HT-29 (cell line): ENCODE measurements at places on chromosomes 12 and 14.

- DNase-seq: no peak
Measured at GRCh38 chr12:85693093-85693665, 143.0 kb downstream of the RASSF9 start.

DNA sequence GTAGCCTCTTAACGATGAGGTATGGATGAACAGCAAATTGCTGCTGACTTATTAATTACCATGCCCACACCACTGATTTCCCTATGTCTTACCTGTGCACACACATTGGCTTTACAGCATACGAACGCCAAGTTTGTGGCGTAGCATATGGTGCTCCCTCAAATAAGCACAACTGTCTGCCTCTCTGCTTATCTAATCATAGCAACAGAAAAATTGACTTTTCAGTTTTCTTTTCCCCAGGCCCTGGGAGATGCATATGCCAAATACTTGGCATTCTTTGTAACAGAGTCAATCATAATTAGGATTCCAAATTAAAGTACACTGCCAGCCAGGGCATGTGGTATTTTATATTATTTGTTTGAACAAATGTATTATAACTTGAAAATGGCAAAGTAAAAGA lies 625.5 kb downstream of the DIO2 start:
- no peak for DNase-seq

GRCh38 chr14:78790271-78790670 lies 620.1 kb downstream of the NRXN3 start:
- DNase-seq: no peak

DNA sequence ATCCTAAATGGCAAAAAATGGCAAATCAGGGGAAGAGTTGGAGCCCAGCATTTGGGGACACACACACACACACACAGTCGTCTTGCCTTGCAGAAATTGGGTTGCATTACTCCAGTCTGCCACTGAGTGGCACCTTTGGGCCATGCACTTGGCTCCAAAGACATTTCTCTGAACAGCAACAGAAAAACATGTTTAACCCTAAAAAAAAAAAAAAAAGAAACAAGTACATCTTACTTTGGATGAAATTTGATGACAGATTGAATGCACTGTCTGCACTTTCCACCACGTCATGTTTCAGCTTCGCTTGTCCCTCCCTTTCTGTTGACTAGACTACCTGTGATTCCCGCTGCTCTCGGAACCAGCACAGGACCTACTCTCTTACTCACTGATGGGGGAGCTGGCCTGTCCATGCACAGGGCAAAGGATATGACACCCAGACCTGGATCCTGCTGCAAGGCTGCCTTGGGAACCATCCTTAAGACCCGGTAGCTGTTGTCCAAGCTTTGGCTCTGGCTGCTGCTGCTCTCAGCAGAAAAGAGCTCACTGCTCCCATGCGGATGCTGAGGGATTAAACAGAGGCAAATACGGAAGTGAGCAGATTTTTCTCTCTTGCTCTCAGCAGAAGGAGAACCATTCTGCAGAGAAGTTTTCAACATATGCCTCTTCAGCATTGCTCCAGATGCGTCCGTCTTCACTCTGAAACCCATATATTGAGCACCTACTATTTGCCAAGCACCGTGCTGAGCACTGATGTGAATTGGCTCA lies 376.8 kb downstream of the DPF3 start:
- DNase-seq: peak; percentile 32

DNA sequence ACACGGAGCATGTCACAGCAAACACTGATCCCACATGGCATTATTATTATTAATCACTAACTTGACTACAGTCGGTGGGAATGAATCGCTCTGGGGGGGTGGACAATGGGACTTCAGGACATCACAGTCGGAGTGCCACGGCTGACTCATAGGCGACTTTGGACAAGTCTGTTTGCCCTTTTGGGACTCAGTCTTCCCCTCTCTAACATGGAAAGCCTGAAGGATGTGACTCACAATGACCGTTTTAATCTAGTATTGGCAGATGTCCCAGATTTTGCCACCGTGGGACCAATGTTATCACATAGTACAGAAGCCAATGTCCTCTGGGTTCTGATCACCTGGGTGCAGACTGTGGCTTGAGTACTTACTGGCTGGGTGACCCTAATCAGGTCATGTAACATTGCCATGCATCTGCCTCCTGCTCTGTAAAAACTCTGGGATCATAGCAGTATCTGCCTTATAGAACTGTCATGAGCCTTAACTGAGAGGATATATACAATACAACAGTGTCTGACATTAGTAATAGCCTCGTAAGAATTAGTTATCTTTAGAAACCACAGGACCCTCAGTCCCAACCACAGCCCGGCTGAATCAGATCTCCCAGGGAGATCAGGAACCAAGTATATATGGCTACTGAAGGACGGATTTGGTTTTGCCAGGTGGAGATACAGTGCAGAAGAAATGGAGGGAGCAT lies 362.6 kb downstream of the BCL11B start:
- DNase-seq: peak; percentile 46

- DNase-seq: no peak
Measured at GRCh38 chr14:104299993-104300761, 161.8 kb downstream of the KIF26A start.

- DNase-seq: no peak
Measured at GRCh38 chr12:118446247-118446646, 69.9 kb downstream of the SUDS3 start.

DNA sequence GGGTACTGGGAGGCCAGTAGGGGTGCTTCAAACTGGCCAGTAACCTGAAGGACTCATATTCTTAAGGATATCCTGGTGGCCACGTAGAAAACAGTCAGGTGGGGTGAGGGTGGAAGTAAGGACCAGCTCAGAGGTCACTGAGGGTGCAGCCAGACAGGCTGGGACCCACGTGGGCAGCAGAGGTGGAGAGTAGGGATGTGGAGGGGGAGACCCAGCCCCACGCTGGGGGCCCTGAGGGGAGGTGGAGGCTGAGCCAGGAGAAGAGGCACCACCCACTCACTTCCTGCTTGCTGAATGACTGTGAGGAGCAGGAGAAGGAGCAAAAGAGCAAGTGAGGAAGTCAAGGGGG lies 12.6 kb upstream of the SERPINA3 start:
- DNase-seq: no peak

- DNase-seq: peak; percentile 16
Measured at GRCh38 chr12:75658901-75659823, 147.8 kb upstream of the KRR1 start.

DNA sequence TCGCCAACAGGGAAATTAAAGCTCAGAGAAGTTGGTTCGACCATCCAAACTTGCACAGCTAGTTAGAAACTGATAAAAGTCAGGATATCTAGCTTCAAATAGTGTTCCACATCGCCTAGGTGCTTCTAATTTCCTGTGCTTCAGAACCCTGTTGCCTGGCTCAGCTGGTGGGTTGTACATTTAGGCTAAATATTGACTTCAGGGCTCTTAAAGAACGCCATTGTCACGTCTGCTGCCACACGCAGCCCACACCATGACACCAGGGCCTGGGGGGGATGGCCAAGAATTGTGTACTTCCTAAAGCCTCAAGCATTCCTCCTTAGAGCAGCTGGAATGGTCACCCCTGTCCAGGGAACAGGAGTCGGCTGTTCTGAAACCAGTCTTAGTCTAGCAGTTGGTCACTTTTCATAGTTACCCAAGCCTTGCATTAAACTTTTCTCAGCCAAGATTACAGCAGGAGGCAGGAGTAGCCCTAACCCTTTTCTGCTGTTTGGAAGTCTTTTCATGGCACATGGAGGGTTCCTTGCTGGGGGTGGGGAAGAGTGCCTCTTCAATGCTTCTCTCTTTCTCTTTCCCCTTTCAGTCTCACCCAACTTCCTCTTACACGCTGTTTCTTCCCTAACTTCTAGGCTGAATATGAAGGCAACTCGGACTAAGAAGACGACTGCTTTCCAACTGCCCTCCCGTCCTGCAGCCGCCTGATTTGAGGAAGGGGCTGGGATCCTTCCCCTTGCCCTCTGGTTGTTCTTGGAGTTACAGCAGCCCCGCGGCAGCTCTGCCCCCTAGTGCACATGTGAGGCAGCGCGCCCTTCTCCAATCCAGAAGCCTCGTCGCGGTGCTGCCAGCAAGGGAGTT lies 17.1 kb downstream of the FOS start:
- peak; percentile 73 for DNase-seq

- DNase-seq: no peak
Measured at GRCh38 chr12:120835657-120836056, 68.5 kb downstream of the SPPL3 start.

DNA sequence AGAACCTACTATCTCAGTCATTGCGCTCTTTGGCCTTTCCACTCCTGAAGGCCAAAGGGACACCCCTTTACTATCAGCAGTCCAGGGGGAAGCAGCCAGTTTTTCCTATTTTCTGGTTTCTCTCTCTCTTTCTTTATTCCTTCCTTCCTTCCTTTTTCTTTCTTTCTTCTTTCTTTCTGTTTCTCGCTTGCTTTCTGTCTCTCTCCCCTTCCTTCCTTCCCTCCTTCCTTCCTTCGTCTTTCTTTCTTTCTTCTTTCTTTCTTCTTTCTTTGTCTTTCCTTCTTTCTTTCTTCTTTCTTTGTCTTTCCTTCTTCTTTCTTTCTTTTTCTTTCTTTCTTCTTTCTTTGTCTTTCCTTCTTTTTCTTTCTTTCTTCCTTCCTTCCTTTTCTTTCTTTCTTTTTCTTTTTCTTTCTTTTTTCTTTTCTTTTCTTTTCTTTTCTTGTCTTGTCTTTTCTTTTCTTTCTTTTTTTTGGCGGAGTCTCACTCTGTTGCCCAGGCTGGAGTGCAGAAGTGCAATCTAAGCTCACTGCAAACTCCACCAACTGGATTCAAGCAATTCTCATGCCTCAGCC lies 64.9 kb upstream of the OTX2 start:
- DNase-seq: no peak

GRCh38 chr12:49212572-49212971 lies 23.7 kb upstream of the TUBA1A start:
- DNase-seq: no peak

DNA sequence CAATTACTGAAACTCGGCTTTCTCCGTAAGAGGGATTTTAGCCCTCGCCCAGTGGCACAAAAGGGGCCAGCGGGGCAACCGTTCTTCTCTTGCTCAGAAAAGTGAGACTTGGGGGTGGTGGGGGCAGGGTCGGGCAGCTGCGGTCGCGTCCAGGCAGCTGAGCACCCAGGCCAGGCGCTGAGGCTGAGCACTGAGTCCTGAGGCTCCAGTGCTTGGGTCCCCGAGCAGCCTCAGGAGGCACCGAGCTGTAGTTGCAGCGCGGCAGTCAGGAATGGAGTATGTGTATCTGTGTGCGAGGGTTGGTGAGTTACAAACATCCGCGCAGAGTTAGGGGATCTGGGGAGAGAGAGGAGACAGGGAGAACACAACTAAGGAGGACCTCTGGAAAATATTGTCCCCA lies 4.1 kb upstream of the HOXC6 start:
- DNase-seq: no peak

- no peak for DNase-seq
Measured at GRCh38 chr12:80936642-80937390, 918 bp downstream of the LIN7A start.

DNA sequence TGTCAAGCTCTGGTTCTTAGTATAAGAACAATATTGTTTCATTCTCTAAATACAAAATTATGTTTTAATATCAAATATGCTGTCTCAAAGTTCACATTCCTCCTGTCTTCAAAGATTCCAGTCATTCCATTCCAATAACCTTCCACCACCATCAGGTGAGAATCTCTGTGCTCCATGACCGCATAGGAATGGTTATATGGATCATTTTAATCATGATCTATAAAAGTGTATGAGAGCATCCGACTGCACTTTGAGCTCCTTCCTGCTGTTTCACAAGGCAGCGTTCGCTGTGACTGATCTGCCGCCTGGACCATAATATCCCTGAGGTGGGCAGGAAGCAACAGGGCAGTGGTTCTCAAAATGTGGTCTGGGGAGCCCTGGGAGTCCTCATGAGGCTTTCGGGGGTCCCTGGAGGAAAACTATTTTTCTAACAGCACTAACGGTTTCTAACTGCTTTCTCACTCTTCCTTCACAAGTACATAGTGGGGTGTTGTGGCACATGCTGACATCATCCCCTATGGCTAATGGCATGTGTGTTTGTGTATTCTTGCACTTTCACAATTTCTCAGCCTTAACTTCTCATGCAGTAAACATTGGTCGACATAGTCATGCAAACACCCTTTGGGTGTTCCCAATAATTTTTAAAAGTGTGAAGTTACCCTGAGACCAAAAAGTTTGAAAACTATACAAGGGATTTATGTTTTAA lies 137.4 kb downstream of the ANO2 start:
- DNase-seq: no peak

- DNase-seq: no peak
Measured at GRCh38 chr14:64053694-64054669, 201.2 kb downstream of the SYNE2 start.

DNA sequence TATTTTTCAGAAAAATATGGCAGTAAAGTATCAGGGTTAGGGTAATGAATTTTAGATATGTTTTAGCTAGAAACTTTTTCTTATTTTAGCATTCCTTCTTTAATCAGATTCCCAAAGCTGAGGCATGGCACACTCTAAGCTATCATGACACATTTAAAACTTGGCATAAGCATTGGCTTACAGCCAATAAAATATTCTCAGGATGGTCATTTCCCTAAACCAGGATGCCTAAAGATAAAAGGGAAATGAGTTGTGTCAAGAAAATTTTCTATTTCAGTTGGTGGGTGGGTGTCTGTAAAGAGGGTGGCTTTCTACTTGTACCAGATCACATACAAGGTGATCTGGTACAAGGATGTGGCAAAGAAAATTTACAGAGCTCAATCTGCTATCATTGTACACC lies 47.8 kb downstream of the PEBP1 start:
- DNase-seq: no peak

DNA sequence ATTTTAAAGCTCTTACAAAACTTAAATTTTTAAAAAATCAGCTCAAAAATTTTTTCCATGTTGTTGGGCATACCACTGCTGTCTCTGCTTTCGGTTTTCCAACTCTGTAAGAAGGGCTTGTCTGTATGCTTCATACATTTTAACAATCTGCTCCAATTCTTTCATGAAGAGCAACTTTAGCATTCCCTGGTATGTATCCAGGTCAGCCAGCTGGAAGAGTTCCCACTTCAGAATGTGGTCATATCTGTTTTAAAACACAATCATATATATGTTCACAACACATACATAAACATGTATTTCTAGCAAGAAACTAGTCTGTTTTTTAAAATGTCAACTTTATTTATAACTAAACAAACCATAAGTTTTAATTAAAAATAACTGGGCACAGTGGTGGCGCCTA lies 33.0 kb downstream of the SAV1 start:
- DNase-seq: no peak

DNA sequence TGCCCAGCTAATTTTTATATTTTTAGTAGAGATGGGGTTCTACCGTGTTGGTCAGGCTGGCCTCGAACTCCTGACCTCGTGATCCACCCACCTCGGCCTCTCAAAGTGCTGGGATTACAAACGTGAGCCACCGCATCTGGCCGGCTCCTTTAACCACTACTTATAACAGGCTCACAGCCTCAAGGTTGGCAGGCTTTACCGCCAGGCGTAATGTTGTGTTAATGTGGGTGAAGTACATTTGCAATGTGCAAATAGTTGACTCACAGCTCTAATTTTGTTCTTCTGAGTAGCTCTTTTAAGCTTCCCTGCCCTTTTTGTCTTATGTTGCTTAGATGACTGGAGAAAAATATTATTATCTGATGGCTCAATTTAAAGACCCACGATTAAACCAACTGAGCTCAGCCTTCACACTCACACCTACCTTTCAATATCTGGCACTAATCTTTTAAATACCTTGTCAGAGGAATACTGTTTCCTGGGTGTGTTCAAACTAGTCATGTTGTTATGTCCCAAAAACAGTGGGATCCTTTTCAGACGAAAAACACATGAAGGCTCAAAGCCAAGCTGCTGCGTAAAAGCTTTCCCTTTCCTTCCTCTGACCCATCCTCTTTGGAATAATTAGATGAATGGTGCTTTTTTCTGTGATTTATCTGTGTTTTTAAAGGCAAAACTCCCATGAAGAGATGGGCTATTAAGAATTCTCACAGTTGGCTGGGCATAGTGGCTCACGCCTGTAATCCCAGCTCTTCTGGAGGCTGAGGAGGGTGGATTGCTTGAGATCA lies 57.2 kb upstream of the USP44 start:
- peak; percentile 59 for DNase-seq
